Activated CD8-positive, alpha-beta memory T cell treated with anti-CD3 and anti-CD28 coated beads, Interleukin-2, amount 50 U/mL, for 4 hours (primary cell): ENCODE measurements at places on chromosomes 2 and 18.

DNA sequence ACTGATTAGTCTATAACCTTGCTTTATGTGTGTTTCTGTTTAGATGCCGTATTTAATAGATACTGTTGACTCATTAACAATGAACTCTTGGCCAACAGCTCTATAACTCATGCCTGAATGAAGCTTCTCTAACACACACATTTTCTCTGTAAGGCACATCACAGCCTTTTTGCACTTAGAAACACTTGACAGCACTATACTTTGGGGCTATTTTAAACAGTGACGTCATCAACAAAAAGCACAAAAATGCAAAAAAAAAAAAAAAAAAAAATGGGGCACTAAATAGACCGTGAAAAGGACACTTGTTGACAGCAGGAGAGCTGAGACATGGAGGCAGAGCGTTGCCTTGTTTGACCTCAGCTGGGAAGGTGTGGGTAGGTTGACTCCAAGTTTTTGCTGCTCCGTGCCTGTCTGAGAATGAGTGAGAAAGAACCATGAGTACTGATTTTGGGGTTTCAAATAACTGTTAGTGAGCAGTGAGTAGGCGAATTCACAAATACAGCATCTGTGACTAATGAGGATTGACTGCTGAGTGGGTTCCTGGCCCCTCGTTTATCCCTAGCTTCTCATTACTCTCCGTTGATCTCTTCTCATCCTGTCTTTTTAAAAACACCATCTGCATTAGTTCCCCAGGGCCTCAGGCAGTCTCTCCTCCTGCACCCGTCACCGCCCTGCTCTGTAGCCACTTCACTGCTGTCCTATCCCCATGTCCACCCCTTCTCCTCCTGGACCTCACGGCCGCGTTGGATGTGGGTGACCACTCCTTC, 24.4 kb downstream of the SPP2 start:
- no peak for DNase-seq

DNA sequence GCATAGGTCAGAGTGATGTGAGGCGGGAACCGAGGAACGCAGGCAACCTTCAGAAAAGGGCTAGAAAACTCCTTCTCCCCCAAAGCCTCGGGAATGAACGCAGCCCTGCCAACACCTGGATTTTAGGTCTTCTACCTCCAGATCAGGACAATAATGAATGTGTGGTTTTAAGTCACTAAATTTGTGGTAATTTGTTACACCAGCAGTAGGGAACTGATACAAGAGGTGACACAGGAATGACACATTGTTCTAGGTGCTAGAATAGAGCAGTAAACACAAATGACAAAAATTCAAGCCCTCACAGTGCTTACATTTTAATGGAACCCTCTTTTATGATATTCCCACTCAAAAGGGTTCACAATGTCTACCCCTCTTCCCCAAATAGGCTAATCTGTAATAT, 39.2 kb upstream of the EML4 start:
- DNase-seq, result no peak

GRCh38 chr2:19900931-19901441, 797 bp downstream of the TTC32 start:
- DNase-seq, result no peak

- DNase-seq, result no peak
Observed at GRCh38 chr2:70907130-70908057, 28.3 kb upstream of the ATP6V1B1 start.

DNA sequence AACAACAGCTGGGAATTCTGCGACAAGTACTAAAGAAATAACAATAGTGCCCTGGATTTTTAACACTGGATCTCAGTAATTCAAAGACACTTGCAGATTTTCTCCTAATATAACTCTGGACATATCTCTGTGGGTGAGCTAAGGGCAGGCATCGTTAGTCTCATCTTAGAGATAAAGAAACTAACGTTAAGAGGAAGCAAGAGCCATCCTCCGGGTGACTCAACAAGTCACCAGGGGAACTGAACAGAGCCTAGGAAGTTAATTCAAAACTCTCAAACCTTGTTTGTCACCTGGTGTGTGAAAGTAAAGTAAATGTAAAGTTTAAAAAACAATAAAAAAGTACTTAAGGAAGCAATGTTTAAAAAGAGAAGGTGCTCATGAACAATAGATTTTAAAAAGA, 41.6 kb upstream of the NRP2 start:
- DNase-seq, result no peak

GRCh38 chr18:23036660-23037201, 98.6 kb upstream of the CABLES1 start:
- no peak for DNase-seq

- no peak for DNase-seq
Observed at GRCh38 chr18:56431551-56431950, 206.8 kb downstream of the TXNL1 start.

DNA sequence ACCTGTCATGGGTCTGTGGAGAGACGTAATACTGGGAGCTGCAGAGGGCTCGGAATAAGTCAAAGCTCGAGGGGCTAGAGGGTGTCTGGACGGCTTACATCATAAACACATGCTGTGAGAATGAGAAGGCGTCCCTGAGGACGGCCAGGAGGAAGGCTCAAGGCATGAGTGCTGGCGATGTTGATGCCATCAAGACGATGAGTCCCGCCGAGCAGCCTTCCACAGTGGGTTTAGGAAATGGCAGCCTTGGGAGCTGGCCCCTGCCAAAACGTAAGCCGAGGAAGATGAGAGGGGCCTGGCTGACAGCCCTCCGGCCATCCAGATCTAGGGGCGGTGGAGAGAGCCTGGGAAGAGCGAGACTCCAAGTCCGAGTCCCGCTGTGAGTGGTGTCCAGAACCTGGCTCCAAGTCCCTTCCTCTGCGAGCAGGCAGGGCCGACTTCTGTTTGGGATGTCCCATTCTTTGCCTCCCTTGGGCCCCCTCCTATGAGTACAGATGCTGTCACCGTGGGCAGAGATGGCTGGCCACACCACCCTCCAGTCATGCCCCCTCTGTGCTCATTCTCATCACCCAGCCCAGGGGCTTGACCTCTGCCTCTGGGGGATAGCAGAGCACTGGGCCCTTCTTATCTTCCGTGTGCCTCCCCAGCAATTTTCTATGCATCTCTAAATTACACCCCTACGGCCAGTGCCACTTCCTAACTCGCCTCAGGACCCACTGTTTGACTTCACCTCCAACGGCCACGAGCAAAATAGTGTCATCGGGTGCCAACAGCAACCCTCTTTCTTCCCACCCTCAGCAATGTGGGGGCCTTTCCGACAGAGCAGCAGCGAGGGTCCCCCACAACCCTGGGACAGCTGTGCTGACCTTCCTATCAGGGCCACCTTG, 175.7 kb downstream of the FAM210A start:
- DNase-seq, result no peak

- DNase-seq, result no peak
Observed at GRCh38 chr2:24343225-24343882, 17.0 kb downstream of the ITSN2 start.
